ENCODE measurements at places on chromosomes 12 and 14. TPM values are rescaled to one million over a fixed set of nuclear protein-coding genes. Genes with fewer than 3 reads are reported as not detected.

The VWF gene
- 0.06 TPM for total RNA-seq

The GNB3 gene
- total RNA-seq: 0.25 TPM

The GALNT16 gene
- total RNA-seq: 2.7 TPM

DNA sequence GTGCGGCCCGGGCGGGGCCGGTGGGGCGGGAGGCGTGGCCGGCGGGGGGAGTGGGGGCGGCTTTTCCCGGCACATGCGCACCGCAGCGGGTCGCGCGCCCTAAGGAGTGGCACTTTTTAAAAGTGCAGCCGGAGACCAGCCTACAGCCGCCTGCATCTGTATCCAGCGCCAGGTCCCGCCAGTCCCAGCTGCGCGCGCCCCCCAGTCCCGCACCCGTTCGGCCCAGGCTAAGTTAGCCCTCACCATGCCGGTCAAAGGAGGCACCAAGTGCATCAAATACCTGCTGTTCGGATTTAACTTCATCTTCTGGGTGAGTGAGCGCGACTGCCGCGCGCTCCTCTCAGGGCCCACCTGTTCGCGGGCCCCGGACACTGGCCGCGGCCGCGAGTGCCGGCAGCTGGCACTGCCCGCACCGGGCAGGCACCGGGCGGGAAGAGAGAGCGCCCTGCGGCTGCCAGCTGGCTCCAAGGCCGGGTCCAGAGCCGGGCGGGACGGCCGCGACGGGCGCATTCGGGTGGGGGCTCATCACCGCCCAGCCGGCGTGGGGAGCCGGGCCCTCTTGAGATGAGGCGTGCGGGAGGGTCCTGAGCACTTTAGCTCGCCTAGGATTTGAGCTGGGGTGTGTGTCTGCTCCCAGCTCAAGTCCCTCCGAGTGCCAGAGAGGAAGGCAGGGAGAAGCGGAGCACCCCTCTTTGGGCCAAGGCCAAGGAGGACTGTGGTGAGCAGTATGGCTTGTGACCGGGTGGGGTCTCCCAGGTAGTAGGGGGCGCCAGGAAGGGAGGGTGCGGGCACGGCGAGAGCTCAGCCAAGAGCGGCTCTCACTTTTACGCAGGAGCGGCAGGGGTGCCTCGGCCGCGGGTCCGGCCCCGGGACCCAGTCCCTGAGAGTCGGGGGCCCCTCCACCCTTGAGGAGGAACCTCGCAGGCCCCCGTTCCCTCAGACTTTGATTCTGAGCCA, at the start of gene CD9:
CD9 (plus strand) TSS at position 145 of the 957 bp plus-strand sequence; CDS start at position 245, 100 bp downstream.
- no peak for DNase-seq

DNA sequence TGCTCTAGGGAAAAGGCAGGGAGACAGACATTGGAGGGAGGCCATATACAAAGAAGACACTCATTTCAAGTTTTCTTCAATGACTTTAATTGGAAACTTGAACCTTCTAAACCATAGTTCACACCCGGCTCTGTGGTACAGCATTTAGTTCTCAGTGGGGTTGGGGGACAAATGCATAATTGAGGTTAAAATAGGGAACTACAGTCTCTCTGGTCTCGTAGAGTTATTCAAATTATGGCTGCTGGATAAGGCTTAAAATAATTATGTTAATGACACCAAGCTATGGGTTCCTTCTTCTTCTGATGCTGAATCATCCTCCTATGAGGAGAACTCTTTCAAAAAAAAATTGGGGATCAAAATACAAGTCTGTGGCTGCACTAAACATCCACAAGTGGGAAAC, 3.8 kb upstream of the RPAP3 start:
- no peak for DNase-seq

DNA sequence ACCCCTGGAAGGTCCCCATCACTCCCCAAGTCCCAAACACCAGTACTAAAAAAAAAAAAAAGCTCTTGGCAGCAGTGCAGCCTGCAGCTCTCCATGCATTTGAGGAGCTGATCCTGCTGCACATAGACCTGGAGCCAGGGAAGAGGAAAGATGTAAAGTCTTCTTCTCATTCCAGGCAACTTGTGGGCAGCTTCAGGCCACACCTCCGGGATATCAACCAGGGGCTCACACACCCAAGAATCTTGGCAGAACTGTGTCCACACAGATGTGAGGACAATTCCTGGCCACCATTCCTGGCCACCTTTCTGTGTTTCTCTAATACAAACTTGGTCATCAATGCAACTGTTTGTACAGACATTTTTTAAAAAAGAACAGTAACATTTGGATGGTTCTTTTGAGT, 72.7 kb downstream of the TMEM132C start:
- DNase-seq: no peak

GRCh38 chr12:45186762-45187161, 29.1 kb upstream of the ANO6 start:
- no peak for DNase-seq

- no peak for DNase-seq
These were observed 5.4 kb upstream of the CIPC start for GRCh38 chr14:77092676-77093075.

DNA sequence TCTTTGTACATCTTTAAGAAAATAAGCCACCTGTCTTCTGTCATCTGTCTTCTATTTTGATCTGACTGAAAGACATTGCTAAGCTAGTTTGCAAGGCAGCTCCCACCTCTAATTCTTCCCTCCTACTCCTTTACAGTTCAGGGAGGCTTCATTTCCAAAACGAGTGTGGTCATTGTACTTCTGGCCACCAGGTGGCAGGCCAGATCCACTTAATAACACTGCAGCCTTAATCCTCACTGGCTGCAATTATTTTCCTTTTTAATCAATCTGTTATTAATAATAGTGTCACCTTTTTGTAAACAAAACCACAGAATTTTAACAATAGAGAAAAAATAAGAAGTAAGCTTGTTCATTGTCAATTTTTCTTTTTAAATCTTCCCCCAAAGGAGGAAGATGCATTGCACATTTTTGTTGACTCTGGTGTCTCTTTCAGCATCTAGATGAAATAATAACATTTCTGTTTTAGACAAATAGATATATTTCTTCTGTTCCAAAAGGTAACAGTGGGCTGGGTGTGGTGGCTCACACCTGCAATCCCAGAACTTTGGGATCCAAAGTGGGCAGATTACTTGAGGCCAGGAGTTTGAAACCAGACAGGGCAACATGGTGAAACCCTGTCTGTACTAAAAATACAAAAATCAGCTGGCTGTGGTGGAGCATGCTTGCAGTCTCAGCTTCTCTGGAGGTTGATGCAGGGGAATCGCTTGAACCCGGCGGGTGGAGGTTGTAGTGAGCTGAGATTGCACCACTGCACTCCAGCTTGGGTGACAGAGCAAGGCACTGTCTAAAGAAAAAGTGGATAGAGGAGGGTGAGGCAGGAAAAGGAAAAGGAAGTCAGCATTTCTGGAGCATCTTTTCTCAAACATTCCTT, 23.3 kb downstream of the GABARAPL1 start:
- peak; percentile 57 for DNase-seq

Data from G401 (cell line).